ENCODE measurements at places on chromosomes 3 and 15.

DNA sequence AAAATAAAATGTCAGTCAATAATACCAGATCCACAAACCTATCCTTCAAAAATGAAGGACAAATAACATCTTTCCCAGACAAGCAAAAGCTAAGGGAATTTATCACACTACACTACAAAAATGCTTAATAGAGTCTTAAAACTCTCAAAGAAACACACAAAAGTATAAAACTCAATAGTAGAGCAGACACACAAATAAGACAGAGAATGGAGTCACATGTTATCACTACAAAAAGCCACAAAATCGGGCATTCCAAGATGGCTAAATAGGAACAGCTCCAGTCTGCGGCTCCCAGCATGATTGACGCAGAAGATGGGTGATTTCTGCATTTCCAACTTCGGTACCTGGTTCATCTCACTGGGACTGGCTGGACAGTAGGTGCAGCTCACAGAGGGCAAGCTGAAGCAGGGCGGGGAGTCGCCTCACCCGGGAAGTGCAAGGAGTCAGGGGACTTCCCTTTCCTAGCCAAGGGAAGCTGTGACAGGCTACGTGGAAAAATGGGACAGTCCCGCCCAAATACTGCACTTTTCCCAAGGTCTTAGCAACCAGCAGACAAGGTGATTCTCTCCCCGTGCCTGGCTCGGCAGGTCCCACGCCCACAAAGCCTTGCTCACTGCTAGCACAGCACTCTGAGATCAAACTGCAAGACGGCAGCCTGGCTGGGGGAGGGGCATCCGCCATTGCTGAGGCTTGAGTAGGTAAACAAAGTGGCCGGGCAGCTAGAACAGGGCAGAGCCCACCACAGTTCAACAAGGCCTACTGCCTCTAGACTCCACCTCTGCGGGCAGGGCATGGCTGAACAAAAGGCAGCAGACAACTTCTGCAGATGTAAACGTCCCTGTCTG, 46.3 kb downstream of the SENP7 start:
- no peaks in the 10 kb centered on the region for H3K36me3 ChIP-seq
- H3K4me1 ChIP-seq: peaks cover 57% of the 10 kb centered on the region
- H3K4me3 ChIP-seq: peak overlapping the region; percentile 65
- H3K27me3 ChIP-seq: no peaks in the 10 kb centered on the region
- H3K27ac ChIP-seq: peak overlapping the region; percentile 62

GRCh38 chr3:152222327-152222726, 46.4 kb upstream of the MBNL1 start:
- DNase-seq: no peak
- peak overlapping the region; percentile 82 for H3K27ac ChIP-seq
- peaks cover 5% of the 10 kb centered on the region for H3K36me3 ChIP-seq

DNA sequence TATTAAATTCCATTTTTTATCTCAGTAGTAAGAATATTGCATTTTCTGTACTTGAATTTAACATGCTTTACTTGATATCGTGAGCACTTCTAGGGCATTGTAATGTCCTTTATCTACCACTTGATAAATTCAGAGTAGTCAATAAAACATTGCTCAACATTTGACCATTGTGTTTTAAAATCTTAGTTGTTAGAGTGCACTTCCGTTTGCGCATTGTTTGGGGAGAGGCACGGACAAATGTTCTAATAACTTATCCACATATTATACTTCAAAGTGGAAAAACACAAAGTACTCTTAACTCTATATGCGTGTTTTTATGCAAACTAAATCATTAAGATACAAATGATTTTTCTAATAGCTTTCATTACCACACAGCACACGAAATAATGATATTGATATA, 419 bp downstream of the FAM227B start:
- H3K36me3 ChIP-seq: peaks cover 15% of the 10 kb centered on the region
- no peaks in the 10 kb centered on the region for H3K27me3 ChIP-seq
- peaks cover 16% of the 10 kb centered on the region for H3K4me1 ChIP-seq
- DNase-seq: no peak
- H3K27ac ChIP-seq: peak overlapping the region; percentile 97
- peak overlapping the region; percentile 84 for H3K4me3 ChIP-seq

DNA sequence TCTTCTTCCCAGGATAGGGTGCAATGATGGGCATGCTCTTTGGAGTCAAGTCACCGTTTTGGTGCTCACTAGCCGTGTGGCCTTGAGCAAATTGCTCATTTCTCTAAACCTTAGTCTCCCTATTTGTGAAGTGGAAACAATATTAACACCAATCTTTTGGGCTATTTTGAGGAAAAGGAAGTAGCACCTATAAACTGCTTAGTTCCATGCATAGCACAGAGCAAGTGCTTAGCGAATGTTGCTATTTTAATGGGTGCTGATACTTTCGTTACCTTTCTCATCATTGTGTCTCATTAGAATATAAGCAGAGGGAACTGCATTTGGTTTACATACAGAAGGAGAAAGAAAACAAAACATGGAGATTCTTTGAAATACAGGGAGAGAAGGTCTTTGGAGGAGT, 66.1 kb downstream of the BOC start:
- DNase-seq: no peak
- H3K4me3 ChIP-seq: no peak overlapping the region
- peaks cover 12% of the 10 kb centered on the region for H3K27me3 ChIP-seq
- peaks cover 3% of the 10 kb centered on the region for H3K4me1 ChIP-seq
- no peak overlapping the region for H3K27ac ChIP-seq

DNA sequence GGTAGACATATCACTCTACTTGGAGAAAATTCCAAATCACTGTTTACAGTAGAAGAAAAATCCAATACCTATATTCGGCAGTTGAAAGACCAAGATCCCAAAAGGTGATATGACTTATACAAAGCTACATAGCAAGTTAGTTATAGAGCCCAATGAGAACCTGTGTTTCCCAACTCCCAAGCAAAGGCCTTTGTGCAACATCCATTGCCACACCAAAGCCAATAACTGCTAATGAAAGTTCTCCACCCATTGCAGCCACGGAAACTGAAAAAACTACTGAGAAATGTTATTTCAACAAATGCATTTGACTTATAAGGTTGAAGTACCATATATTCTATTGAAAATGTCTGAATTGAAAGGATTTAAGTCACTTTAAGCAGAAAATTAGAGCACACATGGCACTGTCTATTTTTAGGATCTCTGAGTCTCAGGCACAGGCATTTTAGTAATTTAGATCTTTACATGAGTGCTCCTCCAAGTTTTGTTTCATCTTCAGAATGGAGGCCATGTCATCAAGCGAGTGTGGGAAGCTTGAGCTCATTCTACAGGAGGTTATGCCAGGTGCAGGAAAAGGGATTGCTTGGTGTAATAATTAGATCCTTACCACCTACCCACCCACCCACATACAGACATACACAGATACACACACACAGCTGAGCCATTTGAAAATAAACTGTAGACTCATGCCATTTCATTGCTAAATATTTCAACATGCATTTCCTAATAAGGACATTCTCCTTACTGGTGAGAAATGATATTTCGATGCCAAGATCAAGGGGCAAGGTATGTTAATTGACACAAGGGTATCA, 19.7 kb upstream of the ANO10 start:
- H3K4me1 ChIP-seq: no peaks in the 10 kb centered on the region
- peaks cover 3% of the 10 kb centered on the region for H3K36me3 ChIP-seq
- no peak overlapping the region for H3K27ac ChIP-seq
- DNase-seq: no peak
- peaks cover 38% of the 10 kb centered on the region for H3K27me3 ChIP-seq
- H3K4me3 ChIP-seq: no peak overlapping the region

DNA sequence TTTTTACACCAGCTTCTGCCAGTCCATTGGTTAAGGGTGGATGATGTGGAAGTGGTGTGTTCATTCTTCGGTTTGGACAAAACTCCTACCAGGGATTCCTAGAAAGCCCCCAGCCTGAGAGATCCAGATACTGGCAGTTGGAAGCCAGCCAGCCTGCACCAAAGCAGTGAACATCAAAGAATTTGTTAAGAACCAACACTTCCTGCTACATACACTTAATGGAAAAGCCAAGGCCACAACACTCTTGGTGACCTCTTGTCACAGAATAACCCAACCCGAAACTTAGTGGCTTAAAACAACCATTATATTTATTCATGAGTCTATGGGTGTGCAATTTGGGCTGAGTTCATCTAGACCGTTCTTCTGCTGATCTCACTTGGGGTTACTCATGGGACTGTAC, 42.9 kb upstream of the ADAMTS9 start:
- no peak overlapping the region for H3K27ac ChIP-seq
- no peaks in the 10 kb centered on the region for H3K4me1 ChIP-seq

GRCh38 chr15:88623061-88623460, 1.9 kb downstream of the AEN start:
- H3K27ac ChIP-seq: peak overlapping the region; percentile 98
- H3K4me3 ChIP-seq: peak overlapping the region; percentile 83
- no peak for DNase-seq
- H3K4me1 ChIP-seq: peaks cover 53% of the 10 kb centered on the region
- H3K27me3 ChIP-seq: peaks cover 14% of the 10 kb centered on the region
- H3K36me3 ChIP-seq: peaks cover 18% of the 10 kb centered on the region
